Lower lobe of right lung (tissue), 2 donors: ENCODE measurements at places on chromosomes 4 and X.

DNA sequence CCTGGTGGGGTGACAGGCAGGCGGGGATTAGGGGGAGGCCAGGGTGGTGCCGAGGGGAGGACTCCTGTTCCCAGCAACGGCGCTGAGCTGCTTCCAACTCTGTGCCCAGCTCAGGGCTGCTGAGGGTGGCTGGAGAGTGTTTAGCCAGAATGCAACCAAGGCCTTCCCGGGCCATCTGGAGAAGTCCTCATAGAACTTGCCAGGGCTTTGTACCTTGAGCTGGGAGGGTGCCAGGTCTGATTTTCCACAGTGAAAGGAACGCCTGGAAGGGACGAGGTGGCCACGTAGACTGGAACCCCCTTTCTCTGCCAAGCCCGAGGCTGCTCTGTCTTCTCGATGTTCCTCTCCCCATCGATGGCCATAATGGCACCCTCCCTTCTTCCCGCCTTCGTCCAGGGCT, 57.0 kb upstream of the GPR78 start:
- no peak for DNase-seq

GRCh38 chr4:146155152-146155724, 20.3 kb upstream of the LSM6 start:
- no peak for DNase-seq

GRCh38 chrX:16144420-16144819, 21.1 kb downstream of the GRPR start:
- no peak for DNase-seq

- DNase-seq = no peak
Observed at GRCh38 chrX:132532913-132533312, 44.1 kb upstream of the MBNL3 start.

DNA sequence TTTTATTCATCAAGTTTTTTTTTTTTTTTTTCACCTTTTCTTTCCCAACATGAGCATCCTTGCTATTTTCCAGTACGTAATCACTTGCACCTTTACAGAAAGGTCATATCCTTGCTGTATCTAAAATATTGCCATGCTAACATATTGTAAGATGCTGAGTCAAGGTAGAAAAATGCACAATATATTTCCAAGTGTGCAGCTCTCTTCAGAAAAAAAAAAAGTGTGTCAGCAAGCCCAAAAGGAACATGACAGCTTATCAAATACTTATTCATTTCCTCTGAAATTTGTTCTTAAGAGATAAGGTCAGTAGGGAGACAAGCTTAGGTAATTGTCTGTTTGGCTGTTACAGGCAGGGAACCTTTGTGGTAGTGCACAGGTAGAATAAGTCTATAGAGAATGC, 27.0 kb downstream of the SH2D1A start:
- no peak for DNase-seq

- DNase-seq = no peak
Observed at GRCh38 chr4:172683021-172683420, 485.6 kb upstream of the GALNT7 start.

DNA sequence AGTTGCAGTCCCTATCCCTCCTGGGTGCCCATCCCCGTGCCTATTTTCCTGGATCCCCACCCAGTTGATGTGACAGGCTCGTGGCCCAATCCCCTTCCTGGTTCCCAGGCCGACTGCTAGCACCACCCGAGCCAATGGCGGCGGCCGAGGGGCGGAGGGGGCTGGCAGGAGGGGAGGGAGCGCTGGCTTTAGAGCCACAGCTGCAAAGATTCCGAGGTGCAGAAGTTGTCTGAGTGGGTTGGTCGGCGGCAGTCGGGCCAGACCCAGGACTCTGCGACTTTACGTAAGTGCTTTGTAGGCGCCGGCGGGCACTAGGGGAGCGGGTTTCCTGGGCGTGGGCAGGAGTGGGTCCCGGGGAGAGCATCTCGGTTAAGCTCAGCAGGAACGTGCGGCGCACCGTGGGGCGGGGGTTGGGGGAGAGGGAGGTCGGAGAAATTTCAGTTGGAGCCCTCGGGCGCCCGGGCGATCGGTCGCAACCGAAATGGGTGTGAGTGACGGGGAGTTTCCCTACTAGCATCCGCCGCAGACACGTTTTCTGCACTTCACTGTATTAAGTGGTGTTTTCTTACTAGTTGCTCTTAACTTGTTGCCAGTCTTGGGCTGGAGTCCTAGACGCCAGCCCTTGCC, at the start of gene PLS3:
PLS3 (plus strand) TSS at position 197 of the 627 bp plus-strand sequence. CDS start 49,077 bp downstream, outside the sequence.
- DNase-seq = peak; percentile 83

DNA sequence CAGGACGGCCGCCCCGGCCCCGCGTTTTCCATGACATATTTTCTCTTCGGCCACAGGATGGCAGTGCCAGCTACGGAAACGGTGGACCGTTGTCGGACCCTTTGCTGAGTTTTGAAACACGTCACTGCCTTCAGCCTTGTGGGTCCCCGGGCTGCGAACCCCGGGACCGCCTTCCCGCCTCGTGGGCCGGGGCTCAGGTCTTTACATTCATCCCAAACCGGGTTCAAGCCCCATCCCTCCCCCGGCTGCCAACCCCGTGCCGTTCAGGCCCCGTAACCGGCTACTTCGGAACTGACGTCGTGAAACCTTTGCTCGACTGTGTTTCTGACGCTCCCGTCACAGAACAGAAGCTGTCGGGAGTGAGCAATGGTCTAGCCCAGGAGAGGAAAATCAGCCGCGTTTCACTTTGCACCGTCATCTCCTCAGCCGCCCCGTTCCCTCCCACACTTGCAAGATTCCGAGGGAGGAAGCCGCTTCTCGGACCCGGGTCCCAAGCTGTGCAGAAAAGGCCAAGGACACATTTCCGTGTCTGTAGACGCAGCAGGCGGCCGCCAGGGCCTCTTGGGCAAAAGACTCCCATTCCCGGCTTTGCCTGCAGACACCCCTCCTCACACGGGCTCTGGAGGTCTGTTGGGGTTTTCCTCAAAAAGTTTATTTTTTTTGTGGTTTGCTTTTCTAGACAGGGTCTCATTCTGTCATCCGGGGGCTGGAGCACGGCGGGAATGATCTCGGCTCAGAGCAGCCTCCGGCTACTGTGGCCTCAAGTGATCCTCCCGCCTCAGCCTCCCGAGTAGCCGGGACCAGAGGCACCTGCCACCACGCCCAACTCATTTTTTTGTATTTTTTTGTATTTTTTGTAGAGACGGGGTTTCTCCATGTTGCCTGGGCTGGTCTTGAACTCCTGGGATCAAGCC, 41.4 kb upstream of the PPP2R3B start:
- DNase-seq = peak; percentile 41

DNA sequence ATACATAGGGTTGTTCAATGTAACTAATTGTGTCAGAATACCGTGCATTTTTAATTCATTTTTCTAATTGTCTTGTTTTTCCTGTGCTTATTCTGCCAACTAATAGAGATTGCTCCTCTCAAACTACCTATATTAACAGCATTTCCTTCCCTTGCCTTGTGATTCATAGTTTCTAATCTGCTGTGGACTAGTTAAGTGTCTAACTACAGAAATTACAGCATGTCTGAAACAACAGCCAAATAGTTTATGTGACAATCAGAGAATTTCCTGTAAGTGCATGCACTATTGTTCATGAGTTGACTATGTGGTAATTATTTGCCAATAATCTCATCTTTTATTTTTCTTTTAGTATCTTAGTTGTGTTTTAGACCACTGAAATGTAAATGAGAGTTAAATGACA, 4.1 kb upstream of the SEC24B start:
- DNase-seq = no peak

GRCh38 chrX:21940356-21940829, at the start of gene SMS:
Gene SMS, plus strand, starts transcription at chrX:21940709. Its CDS starts 116 bp downstream, at chrX:21940825.
- peak; percentile 83 for DNase-seq

DNA sequence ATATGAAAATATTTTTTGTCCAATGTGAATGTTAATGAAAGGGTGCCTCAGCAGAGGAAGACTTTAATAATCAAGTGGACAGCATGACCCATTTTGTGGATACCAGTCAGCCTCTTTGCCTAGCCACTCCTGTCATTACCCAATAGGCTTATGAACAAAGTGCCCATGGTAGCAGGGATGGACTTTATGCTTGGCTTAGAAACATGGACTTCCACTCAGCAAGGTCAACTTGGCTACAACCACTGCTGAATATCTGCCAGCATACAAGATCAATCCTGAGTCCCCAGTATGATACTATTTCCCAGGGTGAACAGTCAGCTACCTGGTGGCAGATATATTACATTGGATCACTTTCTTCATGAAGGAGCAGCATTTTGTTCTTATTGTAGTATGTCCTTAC, 56.7 kb upstream of the NXF3 start:
- DNase-seq = no peak

GRCh38 chr4:165426331-165426730, 47.5 kb downstream of the CPE start:
- no peak for DNase-seq

- DNase-seq = no peak
Observed at GRCh38 chrX:120462370-120462769, 6.7 kb downstream of the LAMP2 start.

GRCh38 chr4:56981795-56982201, 3.1 kb downstream of the POLR2B start:
- DNase-seq = no peak

DNA sequence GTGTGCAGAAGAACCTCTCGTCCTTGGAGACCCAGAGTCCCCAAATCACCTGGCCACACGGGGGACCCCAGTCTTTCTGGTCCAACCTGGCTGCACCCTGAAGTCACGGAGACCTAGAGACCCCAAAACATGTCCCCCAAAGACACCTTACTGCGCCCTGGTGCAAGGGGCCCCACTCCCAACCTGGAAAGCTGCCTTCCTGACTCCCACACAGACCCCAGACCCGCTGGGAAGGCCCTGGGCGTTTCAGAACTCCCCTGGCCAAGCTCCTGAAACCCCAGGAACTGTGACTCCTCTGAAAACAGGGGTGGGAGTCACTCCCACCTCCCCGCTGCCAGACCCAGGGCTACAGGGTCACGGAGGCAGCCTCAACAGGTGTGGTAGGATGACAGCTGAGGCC, 12.7 kb upstream of the SHOX start:
- no peak for DNase-seq

DNA sequence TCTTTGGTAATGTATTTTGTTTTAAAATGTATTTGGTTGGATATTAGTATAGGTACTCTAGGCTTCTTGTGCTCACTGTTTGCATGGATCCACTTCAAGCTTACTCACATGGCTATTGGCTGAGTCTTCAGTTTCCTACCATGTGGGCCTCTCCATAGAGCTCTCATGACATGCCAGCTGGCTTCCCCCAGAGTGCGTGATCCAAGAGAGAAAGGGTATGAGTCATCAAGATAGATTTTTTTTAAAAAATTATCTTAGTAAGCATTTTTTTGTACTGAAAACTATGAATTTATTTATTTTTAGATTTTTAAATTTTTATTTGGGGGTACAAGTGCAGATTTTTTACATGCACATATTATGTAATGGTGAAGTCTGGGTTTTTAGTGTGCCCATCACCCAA, 219.1 kb upstream of the AMOT start:
- DNase-seq = no peak

DNA sequence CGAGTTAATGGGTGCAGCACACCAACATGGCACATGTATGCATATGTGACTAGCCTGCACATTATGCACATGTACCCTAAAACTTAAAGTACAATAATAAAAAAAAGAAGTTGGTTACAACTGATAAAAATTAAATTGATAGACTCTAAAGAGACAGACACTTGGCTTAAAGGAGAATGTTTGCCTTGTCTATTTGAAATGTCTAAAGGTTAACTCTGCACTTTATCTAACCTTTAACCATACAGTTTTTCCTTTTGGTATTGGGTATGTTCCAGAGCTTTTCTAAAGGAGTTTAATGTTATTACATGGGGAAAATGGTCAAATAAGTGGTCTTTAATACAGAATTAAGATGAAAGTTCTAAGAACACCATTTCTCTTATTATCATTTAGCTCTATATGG, 145.1 kb upstream of the HCCS start:
- DNase-seq = no peak

DNA sequence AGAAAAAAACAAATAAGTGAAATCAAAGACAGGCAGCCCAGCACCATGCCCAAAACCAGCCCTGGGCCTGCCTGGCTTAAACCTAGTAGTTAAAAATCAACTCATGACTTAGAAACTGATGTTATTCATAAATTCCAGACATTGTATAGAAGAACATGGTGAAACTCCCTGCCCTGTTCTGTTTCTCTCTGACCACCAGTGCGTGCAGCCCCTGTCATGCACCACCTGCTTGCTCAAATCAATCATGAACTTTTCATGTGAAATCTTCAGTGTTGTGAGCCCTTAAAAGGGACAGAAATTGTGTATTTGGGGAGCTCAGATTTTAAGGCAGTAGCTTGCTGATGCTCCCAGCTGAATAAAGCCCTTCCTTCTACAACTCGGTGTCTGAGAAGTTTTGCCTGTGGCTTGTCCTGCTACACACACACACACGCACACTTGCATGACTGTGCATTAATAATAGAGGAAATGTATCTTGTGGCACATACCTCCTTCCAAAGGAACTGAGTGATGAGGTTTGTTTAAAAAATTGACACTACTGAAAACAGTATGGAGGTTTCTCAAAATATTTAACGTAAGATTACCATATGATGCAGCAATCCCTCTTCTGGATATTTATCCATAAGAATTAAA, 39.2 kb upstream of the UGT2B7 start:
- DNase-seq = no peak

- no peak for DNase-seq
Observed at GRCh38 chrX:131646106-131646505, 102.2 kb downstream of the OR13H1 start.

DNA sequence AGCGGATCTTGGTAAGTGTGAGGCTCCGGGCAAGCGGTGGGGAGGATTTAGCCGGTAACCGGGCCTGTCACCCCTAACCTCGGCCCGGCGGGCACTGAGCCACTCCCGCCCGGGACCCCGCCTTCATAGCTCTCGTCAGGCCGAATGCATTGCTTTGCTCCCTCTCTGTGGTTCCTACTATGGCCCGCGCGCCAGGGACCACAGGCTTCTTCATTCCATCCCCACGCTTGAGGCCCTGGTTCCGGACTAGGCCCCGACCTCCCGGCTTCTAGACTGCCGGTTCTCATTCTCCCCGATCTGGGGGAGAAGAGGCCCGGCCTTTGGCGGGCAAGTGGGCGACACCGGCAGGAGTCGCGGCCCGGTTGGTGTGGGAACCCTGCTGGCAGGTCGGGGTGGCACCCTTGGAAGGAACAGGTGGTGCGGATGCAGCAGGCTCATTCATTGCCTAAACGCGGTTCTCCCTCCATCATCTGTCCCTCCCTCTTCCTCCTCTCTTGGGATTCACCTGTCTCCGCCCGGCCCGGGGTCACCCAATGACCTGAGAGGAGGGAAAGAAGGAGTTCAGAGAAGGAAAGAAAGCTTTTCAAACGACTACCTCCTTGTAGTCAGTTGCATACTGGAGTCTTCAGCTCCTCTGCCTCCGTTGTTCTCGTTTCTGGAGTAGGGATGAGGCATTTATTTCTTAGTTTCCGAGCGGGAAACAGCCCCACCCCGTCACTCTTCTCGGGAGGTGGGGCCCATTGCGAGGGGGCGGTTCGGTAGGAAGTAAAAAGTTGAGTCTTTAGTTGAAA, at the start of gene NDUFC1:
NDUFC1 (minus strand) TSS at position 657 of the 791 bp plus-strand sequence. CDS start 6,679 bp downstream, outside the sequence.
- peak; percentile 67 for DNase-seq

- no peak for DNase-seq
Observed at GRCh38 chrX:107741404-107741790, 34.2 kb downstream of the TSC22D3 start.
